ENCODE measurements at places on chromosomes 5 and 9.

DNA sequence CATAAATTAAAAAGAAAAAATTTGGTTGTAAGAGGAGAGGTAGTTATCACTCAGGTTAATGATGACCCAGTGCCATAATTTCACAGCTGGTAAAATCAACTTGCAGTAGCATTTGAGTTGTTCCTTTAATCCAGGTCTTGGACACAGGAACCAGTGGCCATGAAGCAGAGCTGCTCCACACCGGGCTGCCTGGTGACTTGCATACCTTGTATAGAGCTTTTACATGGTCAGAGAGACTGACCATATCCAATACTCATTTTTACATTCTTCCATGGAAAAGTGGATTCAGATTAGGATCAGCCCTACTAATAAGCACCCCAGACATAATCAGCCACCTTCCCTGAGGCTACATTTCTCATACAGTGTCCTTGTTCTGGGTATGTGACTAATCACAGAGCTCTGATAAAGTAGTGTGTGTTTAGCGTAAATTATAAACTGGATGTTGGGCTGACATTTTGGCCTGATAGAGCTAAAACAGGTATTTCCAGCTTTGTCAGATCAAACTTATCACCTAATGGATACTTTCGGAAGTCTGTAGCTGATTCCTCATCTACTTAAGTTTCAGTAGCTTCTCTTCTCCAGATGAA, 77.0 kb upstream of the ZSWIM6 start:
- DNase-seq: no peak

GRCh38 chr5:140674629-140675028, 1.3 kb upstream of the DND1 start:
- no peak for DNase-seq

DNA sequence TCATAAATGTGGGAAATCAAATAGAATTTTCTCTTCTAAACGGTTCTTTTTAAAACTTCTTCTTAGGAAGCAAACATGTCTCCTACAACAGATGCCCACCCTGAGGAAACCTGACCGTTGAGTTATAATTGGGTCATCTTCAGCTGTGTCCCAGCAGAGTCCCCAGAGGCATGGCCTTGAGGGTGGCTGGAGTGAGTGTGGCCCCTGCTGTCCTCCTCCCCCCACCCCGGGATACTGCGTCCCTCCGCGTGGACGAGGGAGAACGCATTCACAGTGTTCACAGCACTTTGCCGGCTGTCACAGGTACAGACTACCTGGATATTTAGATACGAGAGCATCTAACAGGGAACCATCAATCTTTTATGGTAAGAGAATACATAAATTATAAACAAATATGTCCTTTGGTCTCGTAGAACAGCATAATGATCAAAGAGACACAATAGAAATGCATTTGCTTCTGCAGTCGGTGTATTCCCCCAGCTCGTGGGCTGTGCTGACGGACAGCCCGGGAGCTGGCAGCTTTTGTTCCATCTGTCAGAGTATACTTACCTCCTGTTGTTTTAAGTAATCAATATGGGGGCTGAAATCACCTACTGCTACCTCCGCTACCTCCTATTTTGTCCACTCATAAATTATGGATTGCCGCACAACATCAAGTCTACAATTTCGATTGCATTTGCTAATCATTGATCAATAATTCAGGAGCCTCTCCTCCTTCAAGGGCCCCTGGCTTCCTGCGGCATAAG, 214.7 kb downstream of the IRX2 start:
- DNase-seq: no peak

DNA sequence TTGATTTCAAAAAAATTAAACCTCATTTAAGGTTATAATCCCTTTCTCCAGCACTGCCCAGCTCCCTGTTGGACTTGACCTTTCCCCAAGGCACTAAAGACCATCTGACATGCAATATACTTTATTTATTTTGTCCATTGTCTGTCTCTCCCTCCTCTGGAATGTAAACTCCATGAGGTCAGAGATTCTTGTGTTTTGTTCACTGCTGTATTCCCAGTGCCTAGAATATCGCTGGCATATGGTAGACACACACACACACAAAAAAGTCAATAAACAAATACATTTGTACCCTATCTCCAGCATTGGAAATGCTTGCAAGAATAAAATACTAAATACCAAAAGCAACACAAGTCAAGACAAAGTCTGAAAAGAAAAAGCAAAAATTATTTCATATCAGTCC, 17.3 kb upstream of the ARSB start:
- no peak for DNase-seq

DNA sequence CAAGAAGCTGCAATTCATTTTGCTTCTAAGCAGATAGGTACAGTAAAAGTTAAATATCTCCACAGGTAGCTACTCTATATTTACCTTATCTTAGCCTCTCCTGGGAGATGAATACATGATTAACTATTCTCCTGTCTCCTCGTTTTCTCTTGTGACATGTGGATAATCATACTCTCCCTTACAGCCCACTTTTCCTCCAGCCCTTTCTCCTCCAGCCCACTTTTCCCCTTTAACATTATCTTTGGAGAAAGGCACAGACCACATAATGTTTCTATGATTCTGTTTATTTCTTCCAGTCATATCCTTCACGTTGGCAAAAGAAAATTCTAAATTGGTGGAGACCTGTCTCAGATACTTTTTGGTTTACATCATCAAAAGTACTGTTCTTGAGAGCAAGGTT, 84.0 kb downstream of the OSMR start:
- DNase-seq: no peak

DNA sequence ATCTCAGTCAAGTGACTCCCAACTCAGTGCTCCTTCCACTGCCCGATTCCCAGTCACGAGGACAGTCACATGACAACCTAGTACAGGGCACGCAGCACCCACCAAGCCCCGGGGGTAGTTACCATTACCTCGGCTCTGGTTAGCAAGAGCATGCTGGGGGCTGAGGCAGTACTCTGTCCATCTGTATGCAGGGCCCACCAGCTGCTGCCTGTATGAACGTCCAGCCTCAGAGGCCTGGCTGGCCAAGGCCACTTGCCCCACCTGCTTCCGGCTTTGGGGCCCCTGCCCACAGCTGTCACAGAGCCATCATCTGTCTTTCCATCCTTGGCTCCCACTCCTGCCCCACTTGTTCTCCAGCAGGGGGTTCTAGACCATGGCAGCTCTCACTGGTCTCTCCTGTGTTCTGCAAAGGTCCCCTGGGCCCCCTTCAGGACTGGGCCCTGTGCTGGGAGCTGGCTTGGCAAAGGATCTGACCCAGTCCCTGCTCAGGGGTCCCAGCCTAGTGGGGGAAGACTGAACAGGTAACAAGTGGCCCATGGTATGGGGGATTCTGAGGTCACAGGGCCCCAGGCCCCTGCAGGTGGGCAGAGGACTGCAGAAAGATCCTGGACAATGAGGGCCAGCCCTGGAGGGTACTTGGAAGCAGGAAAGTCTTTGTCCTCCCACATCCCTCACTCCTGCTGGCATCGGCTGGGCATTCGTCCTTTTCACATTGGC, 3.3 kb downstream of the RPL35 start:
- DNase-seq: no peak

DNA sequence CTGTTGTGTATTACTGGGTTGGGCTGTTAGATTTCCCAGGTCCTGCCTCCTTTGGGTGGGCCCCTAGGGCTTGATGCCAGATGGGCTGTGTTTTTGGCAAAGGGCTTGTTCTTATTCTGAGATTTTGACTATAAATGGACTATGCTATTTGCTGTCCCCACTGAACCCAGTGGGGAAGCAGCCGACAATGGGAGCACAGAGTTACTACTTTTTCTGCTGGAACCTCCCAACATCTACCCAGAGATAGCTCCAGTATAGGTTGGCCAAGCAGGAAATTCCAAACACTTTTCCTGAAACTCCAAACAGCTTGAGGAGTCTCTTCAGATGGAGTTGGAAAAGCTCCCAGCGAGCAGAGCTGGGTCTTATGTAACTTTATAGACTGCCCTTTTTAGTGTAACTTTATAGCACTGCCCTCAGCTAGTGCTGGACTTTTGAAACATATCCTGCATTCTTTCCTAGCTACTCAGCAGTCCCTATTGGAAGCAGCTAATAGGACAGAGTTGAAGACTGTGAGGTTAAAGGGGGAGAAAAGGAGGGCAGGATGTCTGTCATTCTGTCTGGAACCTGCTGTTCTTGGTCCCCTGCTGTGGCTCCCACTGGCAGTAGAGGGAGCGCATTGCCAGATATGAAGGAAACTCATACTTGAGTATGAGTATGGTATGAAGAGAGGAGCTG, 21.0 kb downstream of the RUSC2 start:
- no peak for DNase-seq
